ENCODE measurements at places on chromosomes 3 and 15.

- DNase-seq: no peak
Observed at GRCh38 chr15:47587940-47588802, 129.1 kb upstream of the SEMA6D start.

DNA sequence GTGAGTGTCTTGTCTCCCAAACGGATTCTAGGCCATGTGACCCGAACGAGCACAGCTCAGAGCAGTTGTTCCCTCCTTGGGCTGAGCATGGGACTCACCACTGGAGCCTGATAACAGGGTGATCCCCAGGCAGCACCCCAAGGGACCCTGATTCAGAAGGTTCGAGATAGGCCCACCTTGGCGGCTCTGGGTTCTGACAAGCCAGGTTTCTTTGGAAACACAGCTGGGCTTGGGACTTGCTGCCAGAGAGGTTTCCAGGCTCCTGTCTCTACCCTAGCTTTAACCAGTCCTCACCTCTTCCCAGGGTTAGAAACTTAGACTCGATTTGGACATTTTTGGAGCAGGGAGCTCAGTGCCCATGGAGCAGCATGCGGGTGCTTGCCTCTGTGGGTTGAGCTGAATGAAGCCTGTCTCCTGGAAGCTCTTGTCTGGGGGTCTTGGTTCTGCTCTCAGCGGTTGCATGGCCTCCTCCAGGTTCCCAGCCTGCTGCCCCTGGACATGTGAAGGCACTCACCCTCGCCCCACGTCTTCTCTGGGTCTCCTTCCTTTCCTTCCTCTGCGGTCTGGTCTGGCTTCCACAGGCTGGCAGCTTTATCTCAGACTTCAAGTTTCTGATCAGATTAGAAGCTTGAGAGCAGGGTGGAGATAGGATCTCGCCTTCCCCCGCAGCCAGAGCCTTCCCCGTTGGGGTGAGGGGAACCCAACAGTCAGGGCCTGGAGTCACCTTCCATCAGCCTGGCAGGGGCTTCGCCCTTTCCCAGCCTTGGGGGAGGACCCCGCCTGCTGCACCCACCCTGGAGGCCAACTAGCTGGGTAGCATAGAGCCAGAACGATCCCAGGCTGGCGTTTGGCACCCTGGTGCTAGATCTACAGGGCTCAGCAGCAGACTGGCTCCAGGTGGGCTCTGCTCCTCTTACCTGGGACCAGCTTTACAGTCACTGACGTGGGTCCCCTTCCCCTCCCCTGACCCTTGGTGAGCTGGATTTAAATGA, 21.0 kb downstream of the PAQR5 start:
- DNase-seq: no peak

- DNase-seq: no peak
Observed at GRCh38 chr3:78991656-78992055, 776.1 kb downstream of the ROBO1 start.

GRCh38 chr3:60033901-60034453, 984.2 kb upstream of the CFAP20DC start:
- DNase-seq: no peak

GRCh38 chr3:24232784-24233183, 261.9 kb downstream of the THRB start:
- no peak for DNase-seq

- no peak for DNase-seq
Observed at GRCh38 chr15:77889009-77889806, 188.3 kb downstream of the TBC1D2B start.

DNA sequence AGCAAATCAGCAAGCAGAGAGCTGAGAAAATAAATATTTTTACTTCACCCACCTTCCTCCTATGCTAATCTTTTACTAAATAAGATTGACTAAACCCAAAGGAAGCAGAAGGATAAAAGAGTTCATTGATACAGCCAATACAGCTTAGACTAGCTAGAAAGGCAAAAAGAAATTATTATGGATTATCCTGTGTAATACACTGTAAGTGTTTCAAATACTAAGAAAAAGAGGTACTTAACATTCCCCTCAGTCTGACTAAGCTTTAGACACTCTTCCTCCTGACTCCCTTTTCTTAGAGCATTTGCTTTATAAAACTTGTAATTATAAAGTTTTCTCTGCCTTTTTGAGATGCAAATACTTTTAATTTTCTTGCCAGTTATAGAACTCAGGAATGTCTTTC, 848.9 kb upstream of the CADM2 start:
- no peak for DNase-seq

DNA sequence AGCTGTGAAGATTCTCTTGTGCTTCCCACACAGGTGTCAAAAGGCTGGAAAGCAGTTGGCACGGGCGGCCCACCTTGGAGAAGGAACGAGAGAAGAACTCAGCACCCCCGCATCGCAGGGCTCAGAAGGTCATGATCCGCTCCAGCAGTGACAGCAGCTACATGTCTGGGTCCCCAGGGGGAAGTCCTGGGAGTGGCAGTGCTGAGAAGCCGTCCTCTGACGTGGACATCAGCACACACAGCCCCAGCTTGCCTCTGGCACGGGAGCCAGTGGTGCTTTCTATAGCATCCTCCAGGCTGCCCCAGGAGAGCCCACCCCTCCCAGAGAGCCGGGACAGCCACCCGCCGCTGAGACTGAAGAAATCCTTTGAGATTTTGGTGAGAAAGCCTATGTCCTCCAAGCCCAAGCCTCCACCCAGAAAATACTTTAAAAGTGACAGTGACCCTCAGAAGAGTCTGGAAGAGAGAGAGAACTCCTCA, 31.4 kb downstream of the STARD5 start:
- no peak for DNase-seq

GRCh38 chr3:115827495-115827894, 204.2 kb downstream of the GAP43 start:
- no peak for DNase-seq

- no peak for DNase-seq
Observed at GRCh38 chr15:64693134-64693533, 82.3 kb downstream of the RBPMS2 start.
